Right ventricle myocardium superior (tissue), 1 donor: ENCODE measurements at places on chromosomes 5 and 9.

GRCh38 chr9:132846109-132846917, 31.8 kb downstream of the AK8 start:
- DNase-seq = no peak

DNA sequence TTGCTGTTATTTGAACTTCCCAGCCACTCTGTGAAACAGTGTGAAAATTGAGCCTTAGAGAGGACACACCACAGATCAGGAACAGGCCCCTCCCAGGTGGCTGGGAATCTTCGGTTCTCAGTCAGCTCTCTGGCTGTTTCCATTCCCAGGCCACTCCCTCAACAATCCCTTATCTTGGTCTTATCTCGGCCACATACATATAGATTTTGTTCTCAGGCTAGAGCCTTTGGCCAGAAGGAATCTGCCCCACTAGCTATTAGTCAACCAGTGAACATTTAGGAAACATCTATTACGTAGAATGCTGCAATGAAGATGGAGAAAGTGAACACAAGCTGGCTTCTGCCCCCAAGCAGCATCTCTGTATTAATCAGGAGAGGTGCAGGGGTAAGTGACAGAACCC, 21.0 kb upstream of the WWC1 start:
- no peak for DNase-seq

GRCh38 chr9:81984928-81985327, 3.6 kb upstream of the SPATA31D1 start:
- DNase-seq = no peak

DNA sequence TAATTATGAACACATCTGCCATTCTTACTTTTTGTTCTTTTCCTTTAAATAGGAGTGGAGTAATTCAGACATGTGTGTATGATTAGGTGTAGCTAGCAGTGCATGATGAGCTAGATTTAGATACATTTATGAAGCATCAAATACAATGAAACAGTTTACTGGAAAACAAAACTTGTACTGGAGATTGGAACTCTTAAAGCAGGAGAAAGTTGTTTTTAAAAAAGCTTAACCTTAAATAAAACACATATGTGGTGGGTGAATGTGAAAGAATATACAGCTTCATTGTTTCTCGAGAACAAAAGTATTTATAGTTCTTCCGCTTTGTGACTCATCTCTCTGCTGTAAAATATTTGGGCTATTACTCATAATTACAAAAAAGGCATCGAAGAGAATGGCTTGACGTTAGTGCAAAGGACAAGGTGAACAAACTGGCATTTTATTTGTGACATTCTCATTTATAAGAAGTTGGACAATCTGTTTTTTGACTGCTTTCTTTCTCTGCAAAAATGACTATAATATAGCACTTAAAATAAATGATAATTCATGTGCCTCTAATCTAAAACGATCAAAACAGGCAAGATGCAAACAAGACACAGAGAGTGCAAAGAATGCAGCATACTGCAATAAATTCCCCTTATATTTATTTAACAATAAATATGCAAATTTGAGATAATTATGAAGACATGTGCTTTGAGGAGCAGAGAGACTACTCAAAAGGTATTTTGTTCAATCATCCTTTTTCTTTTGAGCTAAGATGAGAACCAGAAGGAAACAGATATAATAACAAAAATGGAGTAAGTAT, 478.8 kb downstream of the CETN3 start:
- no peak for DNase-seq

DNA sequence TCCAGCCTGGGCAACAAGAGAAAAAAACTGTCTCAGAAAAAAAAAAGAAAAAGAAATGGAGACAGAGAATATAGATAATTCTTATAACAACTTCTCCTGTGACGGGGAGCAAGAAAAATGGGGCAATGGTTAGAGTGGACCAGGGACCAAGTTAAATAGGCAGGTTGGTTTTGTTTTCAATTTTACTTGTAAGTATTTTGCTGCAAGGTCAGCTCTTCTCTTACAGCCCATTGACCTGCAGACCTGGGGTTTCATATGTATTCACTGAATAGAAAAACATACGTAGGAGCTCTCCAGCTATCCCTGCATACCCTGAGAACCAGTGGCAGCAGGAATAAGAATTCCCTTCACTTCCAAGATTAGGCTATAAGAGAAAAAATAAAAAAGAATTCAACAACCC, 29.2 kb upstream of the IL13 start:
- DNase-seq = no peak

DNA sequence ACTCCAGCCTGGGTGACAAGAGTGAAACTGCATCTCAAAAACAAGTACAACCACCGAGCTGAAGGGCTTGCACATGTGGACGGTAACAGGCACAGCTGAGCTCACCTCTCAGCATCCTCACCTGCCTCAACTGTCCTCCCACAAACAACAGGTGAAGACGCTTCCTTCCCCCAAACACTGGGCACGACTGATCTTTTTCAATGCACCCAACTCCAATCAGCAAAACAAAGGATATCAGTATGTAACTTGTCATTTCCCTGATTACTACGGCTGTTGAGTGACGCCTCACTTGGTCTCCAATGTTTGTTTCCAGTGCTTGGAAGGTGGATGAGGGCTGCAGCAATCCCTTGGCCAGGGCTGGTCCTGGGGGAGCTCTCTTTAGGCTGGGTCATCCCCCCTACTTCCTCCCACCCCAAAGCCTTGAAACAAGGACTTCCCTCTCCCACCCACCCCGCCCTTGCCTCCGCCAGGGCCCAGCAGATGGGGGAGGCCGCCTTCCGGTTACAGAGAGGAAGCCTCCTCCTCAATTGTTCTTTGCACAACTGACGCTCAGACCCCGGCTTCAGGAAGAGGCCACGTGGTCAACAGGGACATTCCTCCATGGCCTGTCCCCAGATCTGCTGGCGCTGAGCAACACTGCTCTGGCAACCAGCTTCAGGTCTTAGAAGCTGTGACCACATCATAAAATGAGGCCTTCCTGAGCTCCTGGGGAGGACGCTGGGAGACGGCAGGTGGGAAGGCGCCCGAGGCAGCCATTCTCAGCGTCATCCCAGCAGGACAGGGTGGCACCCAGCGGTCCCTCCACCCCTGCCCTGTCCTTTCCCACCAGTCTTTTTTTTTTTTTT, 5.9 kb downstream of the FAM78A start:
- peak; percentile 87 for DNase-seq

GRCh38 chr5:62011089-62011664, 294.8 kb upstream of the KIF2A start:
- no peak for DNase-seq

DNA sequence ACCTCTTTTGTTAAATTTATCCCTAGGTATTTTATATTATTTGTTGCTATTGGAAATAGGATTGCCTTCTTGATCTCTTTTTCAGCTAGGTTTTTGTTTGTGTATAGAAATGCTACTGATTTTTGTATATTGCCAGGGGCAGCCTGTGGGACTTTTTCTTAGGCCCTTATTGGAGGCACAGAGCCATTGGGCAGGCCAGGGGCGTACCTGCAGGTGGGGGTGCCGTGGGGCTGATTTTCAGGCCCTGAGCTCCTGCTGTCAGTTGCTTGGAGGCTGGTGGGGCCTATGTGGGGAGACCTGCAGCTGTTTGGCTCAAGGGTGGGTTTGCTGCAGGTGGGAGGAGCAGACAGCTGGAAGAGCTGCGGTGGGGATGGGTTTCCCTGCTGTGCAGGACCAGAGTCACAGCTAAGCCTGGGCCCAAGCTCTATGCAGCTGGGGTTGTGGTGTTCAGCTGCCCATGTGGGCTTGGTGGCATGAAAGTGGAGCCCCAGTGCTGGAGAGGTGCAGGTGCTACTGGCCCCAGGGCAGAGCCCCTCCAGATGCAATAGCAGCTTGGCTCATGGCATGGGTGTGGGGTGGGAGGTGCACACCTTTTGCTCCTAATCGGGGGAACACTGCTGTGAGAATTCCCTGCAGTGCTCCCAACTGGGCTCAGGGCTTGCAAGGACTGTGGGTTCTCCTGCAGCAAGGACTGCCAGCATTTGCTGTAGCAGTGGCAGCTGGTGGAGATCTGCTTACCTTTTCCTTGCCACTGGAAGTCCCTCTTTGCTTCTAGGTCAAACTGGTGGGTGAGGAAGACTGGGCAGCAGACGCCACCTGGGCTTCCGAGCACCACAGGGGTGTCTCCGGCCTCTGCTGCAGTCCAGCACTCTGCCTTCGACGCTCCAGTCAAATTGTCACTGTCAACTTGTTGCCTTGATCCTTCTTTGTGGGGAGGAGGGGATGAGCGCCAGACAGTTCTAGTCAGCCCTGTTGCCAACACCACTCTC, 7.6 kb upstream of the CLPTM1L start:
- no peak for DNase-seq

- no peak for DNase-seq
These were observed 9.5 kb downstream of the CXXC5 start for GRCh38 chr5:139657363-139658321.

DNA sequence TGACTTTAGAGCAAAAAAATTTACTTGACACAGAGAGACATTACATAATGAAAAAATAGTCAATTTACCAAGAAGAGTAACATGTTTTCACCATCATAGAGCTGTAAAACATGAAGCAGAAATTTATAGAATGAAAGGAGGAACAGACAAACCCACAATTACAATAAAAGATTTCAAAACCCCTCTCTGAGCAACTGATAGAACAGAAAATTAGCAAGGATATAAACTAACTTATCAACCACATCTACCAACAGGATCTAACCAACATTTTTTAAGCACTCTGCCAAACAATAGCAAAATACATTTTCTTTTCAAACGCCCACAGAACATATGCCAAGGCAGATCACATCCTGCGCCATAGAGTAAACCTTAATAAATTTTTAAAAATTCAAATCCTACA, 17.9 kb downstream of the SLCO4C1 start:
- DNase-seq = no peak
